Fibroblast of lung (primary cell): ENCODE measurements at places on chromosomes 2 and 18.
A peak's percentile ranks its signal among the peaks of the same experiment; 100 is the strongest.

- DNase-seq = no peak
Measured at GRCh38 chr2:138026111-138027020, 62.1 kb downstream of the HNMT start.

DNA sequence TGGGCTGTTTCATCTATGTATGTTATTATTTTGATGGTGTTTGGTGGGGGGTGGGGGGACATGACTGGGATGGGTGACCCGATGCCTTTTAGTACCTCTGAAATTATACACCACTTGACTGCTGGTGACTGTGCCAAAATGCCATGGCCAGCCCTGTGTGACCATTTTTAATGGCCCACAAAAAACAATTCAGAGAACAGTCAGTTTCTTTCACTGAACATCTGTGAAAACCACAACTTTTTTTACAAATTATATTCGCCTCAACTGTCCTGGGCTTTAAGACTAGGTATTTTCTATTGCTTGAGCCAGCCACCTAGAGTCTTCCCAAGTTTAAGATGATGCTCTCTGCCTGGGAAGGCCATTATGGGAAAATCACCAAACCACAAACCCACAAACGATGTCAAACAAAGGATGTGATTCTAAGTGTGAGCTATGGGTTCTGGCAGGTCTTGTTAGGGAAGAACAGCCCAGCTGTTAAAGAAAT, 33.9 kb downstream of the FN1 start:
- DNase-seq = peak; percentile 98

- no peak for DNase-seq
Measured at GRCh38 chr2:95001701-95002100, 23.8 kb upstream of the MAL start.

DNA sequence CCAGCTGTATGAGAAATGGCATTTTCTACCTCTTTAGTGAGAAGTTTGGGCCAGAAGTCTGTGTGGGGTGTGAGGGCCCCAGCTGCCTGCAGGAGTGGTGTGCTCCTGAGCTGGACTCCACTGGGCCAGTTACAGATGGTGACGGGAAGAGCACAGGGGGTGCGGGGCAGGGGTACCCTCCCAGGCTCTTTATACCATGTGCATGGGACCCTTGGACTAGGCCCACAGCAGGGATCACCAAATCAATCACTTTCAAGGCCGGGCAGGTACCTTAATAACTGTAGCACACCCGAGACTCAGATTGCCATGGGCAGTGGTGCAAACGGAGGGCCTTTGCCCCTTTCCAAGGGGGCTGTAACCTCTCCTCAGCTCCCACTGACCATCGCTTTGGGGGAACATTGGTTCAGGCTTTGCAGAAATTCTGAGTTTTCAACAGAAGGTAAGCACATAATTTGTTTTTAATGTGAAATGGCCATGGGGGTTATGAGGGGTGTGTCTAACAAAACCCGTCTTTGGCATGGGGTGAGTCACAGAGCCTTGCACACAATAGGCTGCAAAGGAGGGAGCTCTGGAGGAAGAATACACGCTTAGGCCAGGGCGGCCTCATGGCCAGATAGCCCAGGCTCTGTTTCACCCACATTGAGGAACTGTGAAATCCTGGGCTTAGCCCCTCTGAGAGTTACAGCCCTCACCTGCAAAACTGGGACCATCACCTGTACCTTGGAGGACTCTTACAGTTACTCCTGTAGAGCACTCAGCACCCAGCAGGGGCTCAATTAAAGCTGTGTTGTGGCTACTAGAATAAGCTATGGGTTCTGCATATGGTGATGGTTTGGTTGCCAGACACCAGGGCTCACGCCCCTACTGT, 141.0 kb upstream of the BCL2L11 start:
- DNase-seq = no peak

GRCh38 chr18:21242141-21242779, at the start of gene GREB1L:
Gene GREB1L, plus strand, starts transcription at chr18:21242232. Its CDS starts 141,287 bp downstream, at chr18:21383519.
- DNase-seq = peak; percentile 69

DNA sequence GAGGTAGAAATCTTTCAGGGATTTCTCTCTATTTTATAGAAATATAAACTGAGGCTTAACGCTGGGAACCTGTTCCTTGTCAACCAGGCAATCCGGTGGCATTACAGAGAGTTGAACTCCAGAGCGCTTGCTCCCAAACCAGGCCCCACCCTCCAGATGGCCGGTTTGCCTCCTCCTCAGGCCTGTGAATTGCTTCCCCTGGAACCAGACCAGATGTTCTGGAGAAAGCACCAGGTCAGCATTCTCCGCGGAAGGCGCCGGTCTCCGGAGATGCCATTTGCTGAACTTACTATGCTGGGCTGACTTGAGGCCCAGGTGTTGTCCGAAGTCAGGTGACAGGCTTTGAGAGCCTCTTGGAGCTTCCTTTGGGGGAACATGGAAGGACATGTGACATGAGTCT, 17.2 kb downstream of the TNP1 start:
- DNase-seq = peak; percentile 13

DNA sequence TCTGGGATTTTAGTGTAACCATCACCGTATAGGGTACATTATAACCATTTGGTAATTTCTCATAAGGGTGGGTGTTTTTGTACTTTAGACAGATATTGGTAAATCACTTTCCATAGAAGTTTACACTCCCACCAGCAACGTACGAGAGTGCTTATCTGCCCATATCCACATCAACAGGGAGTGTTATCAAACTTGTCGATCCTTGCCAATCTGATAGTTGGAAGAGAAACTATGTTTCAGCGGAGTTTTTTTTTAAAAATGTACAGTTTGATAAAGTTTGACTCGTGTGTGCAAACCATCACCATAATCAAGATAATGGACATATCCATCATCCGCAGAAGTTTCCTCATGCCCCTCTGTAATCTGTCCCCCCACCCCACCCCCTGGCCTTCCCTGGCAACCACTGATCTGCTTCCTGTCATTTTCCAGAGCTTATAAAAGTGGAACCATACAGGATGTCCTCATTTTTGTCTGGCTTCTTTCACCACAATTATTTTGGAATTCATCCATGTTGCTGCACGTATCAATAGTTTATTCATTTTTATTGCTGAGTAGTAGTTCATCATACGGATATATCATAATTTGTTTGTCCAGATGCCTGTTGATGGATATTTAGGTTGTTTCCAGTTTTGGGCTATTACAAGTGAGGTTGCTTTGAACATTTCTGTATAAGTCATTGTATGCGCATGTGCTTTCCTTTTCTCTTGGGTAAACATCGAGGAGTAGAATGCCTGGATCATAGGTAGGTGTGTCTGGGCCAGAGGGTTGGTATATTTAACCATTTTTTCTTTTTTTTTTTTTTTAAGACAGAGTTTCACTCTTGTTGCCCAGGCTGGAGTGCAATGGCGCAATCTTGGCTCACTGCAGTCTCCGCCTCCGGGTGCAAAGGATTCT, 18.6 kb downstream of the GLI2 start:
- peak; percentile 49 for DNase-seq

- DNase-seq = no peak
Measured at GRCh38 chr2:88234760-88235159, 64.6 kb downstream of the THNSL2 start.

DNA sequence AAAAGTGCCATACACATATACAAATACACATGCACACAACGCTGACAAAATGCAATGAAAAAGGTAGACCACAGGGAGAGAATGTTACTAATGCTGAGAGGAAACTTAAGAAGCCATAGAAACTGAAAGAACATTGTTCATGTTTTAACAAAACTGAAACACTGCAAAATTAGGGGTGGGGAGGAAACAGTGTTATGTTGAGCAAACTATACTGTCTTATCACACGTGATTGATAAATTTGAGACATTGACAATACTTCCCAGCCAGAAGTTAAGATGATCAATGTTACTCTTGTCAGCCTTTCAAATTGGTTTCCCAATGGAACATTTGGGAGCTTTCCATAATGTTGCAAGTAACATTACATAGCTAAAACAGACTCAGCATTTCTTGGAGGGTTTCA, 165.5 kb downstream of the L3MBTL4 start:
- no peak for DNase-seq

DNA sequence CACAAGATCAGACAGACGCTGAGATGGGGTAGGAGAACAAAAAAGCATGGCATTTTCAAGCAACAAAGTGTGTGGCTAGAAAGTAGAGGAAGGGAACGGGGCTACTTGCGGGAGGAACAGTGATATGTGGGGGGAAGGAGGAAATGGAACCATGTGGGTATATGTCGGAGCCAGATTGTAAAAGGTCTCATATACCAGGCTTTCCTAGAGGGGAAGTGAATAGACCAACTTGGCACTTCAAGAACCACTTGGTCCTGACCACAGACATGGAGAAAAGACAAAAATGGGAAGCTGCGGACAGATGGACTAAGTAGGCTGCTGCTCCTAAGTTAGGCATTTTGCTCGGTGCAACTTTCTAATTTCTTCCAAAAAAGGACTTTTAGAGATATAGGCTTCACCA, 196.0 kb downstream of the DCC start:
- DNase-seq = no peak

DNA sequence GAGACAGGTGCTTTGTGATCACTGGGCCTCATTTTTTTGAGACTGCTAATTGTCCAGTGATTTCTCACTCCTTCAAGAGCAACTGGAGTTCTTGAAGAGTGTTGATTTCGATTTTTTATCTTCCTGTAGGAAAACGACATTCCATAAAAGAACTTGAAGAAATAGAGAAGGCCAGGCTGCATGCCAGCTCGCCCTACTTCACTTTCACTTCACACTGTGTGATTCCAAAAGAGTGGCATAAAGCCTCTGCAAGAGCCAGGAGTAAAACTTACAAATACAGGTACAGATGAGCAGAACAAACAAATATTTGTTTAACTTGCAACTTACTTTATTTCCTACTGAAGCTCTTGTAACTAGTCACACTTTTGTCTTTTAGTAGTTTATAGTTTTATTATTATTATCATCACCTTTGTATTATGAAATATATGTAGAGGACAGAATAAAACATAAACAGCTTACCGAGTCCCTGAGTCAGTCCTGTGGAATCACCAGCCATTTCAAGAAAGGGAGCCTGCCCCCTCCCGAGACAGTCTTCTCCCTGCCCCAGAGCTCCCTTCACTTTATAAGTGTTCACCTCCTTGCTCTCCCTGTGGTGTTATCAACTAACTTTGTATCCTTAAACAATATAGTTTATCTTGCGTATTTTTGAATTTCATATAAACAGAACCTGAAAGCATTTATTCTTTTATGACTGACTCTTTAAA, 8.7 kb downstream of the FAM228A start:
- no peak for DNase-seq

DNA sequence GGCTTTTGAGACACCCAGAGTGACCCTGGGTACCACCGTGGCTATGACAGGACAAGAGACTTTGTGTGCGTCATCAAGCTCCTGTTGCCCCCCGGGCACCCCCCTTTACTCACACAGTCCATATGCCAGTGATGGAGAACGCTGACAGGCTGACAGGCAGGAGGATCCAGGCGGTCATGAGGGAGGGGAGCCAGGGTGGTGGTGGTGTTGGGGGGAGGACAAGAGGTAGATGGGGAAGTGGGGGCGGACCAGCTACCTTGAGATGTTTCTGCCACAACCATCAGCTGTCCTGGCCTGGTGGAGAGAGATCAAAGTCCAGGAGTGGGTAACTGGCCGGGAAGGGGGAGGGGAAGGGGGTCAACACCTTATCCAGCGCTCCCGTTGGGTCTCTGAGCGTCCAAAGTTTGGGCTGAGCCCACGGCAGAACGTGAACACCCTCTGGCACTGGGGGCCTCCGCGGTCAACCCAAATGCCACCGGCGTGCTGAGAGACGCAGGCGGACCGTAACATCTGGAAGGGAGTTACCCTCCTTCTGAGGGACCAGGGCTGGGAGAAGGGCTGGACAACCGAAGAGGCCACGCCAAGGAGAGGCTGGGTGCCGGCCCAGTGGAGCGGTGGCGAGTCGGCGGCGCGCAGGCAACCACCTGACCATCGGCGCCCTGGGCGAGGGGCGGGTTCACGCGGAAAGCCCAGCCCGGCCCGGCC, 575 bp downstream of the TMEM150A start:
- peak; percentile 50 for DNase-seq

GRCh38 chr2:176997074-176997791, 215.4 kb upstream of the HNRNPA3 start:
- peak; percentile 91 for DNase-seq

DNA sequence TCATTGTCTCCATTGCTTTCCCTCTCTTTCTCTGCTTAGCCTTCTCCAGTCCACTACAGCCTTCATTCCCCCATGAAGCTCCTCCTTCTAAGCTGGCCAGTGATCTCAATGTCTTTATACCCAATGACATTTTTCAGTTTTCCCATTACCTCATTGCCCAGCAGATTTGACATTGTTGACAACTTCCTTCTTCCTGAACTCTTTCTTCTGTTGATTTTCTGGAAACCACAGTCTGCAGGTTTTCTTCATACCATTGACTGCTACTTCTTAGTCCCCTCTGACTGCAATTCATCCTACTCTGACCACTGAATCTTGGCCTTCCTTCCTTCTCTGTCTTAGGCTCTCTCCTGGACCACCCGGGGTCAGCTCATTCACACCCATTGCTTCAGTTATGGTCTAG, 22.9 kb upstream of the SPP2 start:
- DNase-seq = peak; percentile 37

GRCh38 chr2:240285725-240286124, 145.3 kb upstream of the OTOS start:
- no peak for DNase-seq

DNA sequence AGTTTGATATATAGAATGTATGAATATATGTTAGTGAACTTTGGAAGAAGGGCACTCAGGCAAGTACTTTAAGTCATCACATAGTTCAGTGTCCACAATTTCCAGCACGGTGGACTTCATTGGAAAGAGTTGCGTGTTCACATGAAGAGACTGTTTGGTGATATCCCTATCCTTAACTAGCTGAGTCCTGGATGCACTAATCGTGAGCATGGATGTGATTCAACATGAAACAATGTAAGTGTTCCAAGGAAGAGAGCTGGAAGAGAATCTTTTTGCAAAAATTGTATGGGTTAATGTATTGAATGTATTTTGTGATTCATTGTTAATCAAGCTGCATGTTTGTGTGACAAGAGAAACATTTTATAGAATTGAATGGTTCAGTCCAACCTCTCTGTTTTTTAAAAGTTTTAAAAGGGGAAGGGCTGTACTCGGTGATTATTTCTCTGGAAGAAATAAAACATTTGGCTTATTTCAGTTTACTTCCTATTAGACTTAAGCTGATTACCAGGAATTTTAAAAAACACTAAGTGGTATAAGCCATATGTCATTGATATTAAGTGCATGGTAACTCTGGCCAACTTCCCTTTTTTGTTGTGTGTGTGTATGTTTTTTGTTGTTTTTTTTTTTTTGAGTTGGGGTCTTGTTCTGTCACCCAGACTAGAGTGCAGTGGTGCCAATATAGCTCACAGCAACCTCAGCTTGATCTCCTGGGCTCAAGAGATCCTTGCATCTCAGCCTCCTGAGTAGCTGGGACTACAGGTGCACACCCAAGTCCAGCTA, 8.6 kb downstream of the XRCC5 start:
- DNase-seq = peak; percentile 64

- DNase-seq = peak; percentile 27
Measured at GRCh38 chr2:133286326-133286922, 281.8 kb downstream of the NCKAP5 start.
